Sciatic nerve (tissue), 2 donors: ENCODE measurements at places on chromosomes 3 and 15. TPM values are rescaled to one million over a fixed set of nuclear protein-coding genes. Genes with fewer than 3 reads are reported as not detected.

Gene TIMP4
- total RNA-seq, result 13.2 TPM

GRCh38 chr3:154602241-154602640, 172.3 kb upstream of the GPR149 start:
- DNase-seq, result no peak

- DNase-seq, result no peak
Observed at GRCh38 chr15:92687746-92688145, 32.2 kb upstream of the FAM174B start.

GRCh38 chr3:25907081-25907480, 117.2 kb downstream of the OXSM start:
- DNase-seq, result no peak

GRCh38 chr3:127152684-127153505, 40.0 kb upstream of the PRR23E start:
- DNase-seq, result peak; percentile 28

GRCh38 chr3:186997473-186997939, 67.2 kb downstream of the ST6GAL1 start:
- peak; percentile 28 for DNase-seq

DNA sequence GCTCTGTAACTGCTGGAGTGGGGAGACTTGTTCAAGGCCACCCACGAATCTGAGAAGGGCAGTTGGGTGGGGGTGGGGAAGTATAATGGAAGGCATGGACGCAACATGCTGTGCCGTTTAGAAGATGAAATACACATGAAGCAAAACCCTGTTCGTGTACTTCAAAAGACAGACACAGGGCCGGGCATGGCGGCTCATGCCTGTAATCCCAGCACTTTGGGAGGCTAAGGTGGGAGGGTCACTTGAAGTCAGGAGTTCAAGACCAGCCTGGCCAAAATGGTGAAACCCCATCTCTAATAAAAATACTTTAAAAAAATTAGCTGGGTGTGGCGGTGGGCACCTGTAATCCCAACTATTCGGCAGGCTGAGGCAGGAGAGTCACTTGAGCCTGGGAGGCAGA, 36.9 kb upstream of the SFMBT1 start:
- DNase-seq, result peak; percentile 26

GRCh38 chr15:60568301-60568742, 89.4 kb upstream of the ICE2 start:
- no peak for DNase-seq

DNA sequence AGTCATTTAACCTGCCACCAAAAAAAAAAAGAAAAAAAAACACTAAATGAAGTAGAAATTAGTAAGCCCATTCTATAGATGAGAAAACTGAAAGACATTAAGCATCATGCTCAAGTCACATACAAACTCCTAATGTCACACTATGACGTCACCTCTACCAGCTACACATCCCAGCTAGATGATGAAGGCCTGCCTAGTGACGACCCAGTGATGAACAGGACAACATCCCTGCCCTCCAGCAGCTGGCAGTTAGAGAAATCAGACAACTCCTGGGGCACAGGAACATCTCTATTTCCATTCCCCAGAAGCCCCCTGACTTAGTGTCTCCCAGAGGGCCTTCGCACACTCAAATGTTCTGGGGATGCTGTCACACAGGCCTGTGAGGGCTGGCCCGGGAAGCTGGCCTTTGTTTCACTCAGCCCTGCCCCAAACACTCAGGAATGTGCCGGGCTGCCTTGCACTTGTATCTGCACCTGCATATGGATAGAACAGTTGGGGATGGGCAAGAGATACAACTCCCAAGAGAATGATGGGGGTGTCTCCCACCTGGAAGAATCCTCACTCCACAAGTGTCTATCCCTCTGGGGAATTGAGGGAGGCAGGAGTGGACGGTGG, 7.0 kb upstream of the HAPLN3 start:
- DNase-seq, result no peak

Gene MFN1
- 61.2 TPM for total RNA-seq

Gene SETMAR
- 17.2 TPM for total RNA-seq

- DNase-seq, result no peak
Observed at GRCh38 chr3:126493739-126494138, 18.0 kb upstream of the ZXDC start.

Gene RAB43
- 17.9 TPM for total RNA-seq

DNA sequence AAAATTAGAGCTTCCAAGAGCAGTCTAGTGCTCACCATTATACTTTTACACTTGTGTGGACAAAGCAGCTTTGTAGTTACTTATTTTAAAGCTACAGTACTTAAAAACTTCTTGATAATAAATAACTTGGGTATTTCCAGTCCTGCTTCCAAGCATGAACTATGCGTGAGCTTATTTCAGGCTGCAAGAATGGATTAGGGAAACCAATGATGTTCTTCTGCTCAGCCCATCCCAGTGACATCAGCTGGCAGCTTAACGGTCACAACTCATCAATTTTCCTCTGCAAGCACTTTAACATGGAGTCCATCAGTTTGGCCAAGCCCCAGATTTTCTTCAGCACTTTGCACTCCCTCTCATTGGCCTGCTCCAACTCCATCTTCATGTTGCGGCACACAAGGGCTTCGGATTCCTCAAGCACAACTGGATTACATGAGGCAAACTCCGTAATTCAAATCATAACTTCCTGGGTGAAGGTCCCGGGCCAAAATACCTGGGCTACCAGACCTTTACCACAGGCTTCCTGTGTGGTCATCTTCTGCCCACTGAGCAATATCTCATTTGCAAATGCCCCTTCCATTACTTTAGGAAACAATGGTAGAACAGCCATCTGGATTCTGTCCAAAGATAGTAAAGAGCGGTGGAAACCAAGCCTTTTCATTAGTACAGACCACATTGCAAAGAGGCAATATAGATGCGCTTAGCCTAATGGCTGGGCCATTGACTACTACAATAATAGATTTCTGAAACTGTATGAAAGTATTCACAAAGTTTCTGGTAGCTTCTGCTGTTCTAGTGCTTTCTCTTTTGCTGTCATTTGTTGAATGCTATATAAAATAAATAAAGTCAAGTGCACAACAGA, 87.5 kb upstream of the DAZL start:
- no peak for DNase-seq

- DNase-seq, result no peak
Observed at GRCh38 chr15:42018306-42019224, 2.3 kb downstream of the PLA2G4E start.

- no peak for DNase-seq
Observed at GRCh38 chr15:83380682-83381081, 66.5 kb upstream of the SH3GL3 start.

- DNase-seq, result no peak
Observed at GRCh38 chr15:68379058-68379758, 52.8 kb downstream of the ITGA11 start.

Gene UBAP1L
- total RNA-seq, result 13.4 TPM

GRCh38 chr15:98898122-98898521, 109.5 kb downstream of the PGPEP1L start:
- no peak for DNase-seq

Gene CPEB1
- 27.1 TPM for total RNA-seq

Gene SV2B
- total RNA-seq, result 19.1 TPM

Gene GOLGA8H
- total RNA-seq, result 4.9 TPM

Gene CYP1A1
- total RNA-seq, result 0.18 TPM

Gene KLHL6
- 4.7 TPM for total RNA-seq
